AG09309 (cell line): ENCODE measurements at places on chromosomes 3 and 15.

DNA sequence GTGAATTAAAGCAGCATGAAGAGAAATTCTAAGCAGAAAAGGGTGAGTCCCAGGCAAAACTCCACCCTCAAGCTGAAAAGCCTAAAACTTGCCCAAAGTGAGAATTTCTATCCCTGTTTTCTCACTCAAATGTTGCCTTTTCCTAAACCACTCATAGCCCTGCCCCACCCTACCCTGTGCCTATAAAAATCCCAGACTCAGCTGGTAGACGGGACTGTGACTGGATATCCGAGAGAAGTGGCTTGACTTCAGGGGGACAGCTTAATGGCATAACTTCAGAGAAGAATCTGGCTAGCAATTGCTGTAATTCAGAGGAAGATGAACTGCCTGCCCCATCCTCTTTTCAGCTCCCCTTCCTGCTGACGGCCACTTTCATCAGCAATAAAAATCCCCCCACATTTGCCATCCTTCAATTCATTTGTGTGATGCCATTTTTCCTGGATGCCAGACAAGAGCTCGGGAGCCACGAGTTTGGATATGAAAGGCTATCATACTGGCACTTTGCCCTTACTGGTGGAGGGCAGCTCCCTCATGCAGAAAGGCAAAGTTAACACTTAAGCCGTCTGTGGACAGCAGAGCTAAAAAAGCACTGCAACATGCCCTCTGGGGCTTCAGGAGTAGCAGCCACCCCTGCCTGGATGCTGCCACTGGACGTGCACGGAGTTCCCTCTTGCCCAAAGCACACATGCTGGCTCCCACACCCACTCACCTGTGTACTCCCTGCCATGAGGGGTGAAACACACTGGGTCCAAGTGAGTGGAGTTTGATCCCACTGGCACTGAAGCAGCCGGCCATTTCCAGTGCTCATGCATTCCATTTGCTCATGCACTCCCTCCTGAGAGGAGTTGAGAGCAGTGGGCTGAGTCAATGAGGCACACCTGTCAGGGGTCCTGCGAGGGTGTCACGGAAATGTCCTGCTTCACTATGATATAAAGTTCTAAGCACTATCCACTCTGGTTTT lies 670.6 kb downstream of the PLOD2 start:
- DNase-seq, result no peak

DNA sequence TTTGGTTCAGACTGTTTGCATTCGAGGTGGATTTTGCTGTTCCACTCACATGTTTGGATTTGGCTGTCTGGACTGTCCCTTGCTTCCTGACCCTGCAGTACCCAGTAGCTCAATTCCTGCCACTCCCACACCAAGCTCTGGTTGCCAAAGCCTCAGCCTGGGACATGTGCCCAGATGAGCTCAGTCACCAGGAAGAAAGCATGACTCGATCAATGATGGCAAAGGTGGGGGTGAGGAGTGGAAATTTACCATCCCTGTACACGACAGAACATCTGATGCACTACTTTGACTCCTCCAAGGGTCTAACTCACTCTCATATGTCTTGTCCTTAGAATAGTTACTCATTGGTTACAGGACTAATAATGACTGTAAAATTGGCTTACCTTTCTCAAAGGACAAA lies 45.2 kb downstream of the ZNF385D start:
- DNase-seq, result peak; percentile 49

DNA sequence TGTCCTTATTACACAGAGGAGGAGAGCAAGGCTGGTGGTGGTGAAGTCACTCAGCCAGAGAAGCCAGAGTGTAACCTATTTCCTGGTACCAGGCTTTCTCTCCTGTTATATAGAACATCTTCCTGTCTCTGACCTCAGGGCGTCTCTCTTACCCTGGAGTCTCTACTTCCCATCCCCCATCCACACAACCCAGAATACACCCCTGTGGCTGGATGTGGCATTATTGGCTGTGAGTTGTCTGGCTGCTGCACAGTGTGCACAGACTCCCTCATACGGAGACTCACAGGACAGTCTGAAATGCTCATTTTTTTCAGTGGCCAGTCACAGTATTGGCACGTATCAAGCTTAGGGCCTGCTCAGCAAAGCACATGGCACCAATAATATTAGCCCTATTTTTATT lies 8.6 kb downstream of the PODXL2 start:
- DNase-seq, result no peak

GRCh38 chr3:111831840-111832239 lies 27.2 kb upstream of the PHLDB2 start:
- no peak for DNase-seq

DNA sequence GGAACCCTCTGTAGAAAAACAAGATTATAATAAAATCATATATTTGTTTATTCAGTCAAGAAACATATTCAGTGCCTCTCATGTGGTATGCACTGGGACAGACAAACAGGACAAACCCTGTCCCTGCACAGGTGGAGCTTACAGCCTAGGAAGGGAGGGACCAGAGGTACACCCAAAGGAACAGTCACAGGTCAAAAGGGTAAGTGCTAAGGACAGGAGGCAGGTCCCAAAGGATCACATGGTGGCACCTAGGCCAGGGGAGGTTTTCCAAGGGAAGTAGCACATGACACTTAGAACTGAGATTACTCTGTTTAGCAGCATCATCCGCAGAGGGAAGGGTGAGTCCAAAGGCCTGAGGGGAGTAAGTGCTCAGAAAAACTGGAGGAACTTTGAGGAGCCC lies 254.4 kb upstream of the ARRDC4 start:
- no peak for DNase-seq

- no peak for DNase-seq
Measured at GRCh38 chr3:180417241-180417640, 184.7 kb upstream of the TTC14 start.

DNA sequence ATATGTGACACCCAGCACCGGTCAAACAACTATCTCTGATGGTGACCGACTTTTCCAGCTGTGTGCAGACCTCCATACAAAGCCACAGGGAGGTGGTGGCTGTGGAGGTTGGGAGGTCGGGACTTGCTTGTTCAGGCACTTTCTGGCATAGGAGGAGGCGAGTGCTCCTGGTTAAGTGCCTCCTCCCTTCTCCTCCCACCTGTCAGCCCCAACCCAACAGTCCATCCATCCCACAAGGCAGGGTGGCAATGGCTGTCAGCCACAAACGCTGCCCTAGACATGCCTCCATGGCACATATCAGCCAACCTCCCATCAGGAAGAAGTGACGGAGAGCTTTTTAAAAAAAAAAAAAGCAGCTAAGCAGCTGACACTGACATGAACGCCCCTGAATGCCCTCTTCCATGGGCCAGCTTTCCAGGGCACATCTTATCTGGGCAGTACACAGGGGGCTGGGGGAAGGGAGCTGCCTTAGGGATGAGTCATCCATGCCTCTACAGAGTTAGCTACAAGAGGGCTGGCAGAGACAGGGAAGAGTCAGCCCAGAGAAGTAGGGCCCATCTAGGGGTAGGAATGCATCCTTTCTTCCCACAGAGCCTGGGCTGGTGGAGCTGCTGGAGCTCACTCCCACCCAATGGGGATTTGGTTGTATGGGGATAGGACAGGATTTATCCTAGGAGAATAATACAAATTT lies 41.2 kb downstream of the CCDC12 start:
- peak; percentile 90 for DNase-seq

GRCh38 chr3:47405820-47406761 lies 25.3 kb downstream of the PTPN23 start:
- no peak for DNase-seq

GRCh38 chr3:3134750-3135448 lies 8.2 kb downstream of the TRNT1 start:
- no peak for DNase-seq

GRCh38 chr3:160941885-160942494 lies 163.2 kb downstream of the B3GALNT1 start:
- peak; percentile 29 for DNase-seq

- no peak for DNase-seq
Measured at GRCh38 chr3:9803494-9803893, 6.6 kb upstream of the TTLL3 start.

DNA sequence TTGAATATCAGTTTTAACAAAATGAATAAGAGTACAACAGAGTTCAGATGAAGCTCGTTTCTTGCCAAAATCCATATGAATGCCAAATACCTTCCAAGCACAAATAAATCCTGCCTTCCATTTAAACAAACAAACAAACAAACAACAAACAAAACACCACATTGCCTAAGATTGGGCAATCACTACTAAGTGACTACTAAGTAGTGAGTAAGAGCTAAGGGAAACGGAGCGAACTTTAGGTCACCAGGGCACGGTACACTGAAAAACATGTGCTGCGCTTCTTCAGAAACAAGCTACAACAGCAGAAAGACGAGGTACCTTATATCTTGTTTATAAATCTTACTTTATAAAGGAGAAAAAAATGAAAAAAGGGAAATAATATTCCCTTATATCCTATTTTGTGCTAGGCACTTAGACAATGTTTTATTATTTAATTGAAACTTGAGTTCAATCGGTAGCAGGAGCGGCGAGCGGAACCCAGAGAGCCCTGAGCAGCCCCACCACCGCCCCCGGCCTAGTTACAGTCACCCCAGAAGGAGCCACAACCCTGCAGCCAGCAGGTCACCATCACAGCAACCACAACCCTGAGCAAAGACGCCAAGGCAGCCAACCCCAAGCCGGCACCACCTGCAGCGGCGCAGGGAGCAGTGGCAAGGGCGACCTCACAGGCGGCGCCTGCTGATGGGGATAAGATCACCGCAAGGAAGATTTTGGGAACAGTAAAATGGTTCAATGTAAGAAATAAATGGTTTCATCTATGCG lies 216.9 kb downstream of the ZBTB20 start:
- DNase-seq, result no peak

DNA sequence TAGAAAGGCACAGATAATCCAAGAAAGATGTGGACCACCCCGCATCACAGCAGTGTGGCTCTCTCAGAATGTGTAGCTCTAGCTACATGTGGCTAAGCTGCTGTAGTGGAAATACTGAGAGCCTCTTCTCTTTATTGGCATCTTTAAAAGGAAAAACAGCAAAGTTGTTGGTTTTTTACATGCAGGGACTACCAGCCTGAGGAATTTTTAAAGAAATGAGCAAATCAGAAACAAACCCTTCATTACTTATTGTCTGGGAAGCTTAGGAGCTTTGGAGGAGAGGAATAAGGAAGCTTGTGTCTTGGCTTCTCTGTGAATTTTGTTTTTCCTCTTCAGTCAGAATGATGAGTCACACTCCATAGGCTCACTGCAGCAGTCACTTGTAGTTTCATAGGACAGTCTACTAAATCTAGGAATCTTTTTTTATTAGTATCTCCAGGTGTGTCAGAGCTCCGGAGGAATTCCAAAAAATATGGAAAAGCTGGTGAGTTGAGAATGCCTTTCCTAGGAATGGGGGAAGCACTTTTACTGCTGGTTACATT lies 27.5 kb downstream of the POLG start:
- DNase-seq, result no peak

GRCh38 chr3:12884790-12885582 lies 43.6 kb upstream of the RPL32 start:
- no peak for DNase-seq

DNA sequence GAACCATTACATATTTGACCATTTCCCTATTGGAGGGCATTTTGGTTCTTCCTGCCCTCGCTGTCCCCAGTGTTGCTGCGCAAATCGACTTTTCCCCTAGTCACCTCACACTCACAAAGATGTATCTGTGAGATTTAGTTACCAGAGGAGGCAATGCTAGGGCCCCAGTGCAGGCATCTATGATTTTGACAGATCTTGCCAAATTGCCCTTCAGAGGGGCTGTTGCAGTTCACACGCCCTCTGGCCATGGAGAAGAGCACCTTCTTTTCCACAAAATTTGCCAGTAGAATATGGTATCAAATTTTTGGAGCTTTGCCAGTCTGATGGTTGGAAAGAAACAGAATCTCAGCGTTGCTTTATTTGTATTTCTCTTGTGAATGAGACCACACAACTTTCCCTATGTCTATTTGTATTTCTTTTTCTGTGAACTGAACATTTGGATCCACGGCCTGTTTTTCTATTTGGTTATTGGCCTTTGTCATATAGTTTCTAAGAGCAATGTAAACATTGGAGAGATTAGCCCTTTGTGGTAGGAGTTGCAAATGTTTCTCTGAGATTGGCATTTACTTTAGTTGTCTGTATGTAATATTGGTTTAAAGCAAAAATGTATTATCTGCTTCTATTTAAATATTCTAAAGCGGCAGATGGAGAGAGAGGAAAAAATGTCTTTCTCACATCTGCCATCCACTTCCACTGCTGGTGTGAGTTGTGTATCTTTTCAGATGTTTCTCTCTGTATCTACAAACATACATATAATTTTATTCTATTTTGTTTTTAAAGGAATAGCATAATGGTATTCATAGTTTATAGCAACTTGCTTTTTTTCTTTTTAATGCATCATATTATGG lies 66.1 kb downstream of the DNASE1L3 start:
- DNase-seq, result no peak
